ENCODE measurements at places on chromosomes 16 and 17.

- no peak for DNase-seq
These were observed at the start of gene RAB37 for GRCh38 chr17:74736513-74737298. Gene RAB37 (plus strand): TSS chr17:74737256. CDS start chr17:74737273, 17 bp downstream.

DNA sequence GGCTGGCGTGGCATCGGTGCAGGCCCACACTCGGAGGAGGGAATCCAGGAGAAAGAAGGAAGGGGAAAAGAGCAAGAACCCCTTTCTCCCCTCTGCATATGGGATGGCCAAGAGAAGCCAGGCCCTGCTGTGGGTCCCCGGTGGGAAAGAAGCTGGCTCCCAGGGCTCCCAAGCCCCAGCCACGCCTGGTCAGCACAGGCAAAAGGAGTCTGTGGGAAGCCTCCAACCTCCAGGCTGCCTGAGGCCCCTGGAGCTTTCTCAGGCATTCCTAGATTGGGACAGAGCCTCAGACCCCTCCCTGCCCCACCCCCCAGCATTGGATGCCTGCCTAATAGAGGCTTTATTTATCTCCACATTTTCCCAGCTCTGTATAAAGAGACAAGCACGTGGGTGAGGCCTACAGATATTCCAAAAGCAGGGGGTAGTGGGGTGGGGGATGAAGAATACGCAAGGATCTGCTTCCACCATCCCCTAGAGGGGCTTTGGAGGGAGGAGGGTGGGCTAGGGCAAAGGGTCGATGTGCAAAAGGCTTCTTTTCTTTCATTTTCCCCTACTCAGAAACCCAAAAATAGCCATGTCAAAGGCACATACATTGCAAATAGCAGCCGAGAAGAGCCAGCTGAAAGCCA is 56.4 kb downstream of the MPRIP start:
- no peak for DNase-seq

GRCh38 chr17:81338274-81339190 is 43.4 kb upstream of the SLC38A10 start:
- no peak for DNase-seq

GRCh38 chr16:27171584-27171983 is 31.7 kb upstream of the KDM8 start:
- DNase-seq: no peak

DNA sequence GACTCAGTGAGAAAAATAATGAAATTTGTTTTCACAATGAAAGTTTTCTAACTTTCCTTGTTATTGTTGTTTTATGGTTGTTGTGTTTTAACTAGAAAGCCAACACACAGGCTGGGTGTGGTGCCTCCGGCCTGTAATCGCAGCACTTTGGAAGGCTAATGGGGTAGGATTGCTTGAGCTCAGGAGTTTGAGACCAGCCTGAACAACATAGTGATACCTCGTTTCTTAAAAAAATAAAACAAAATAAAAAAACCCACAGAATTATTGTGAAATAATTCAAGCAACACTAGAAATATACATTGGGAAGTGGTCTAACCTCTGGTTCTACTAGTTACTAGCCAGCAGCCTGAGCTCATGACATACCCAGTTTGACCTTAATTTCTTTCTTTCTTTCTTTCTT is 630 bp downstream of the MILR1 start:
- DNase-seq: no peak

Measured in caudate nucleus (tissue), 63 donors.